ENCODE measurements at places on chromosomes 7 and 10. TPM values are rescaled to one million over a fixed set of nuclear protein-coding genes. Genes with fewer than 3 reads are reported as not detected.

CCDC7 gene
- total RNA-seq, result 3.6 TPM

OR2A42 gene
- total RNA-seq, result not detected

CHST12 gene
- total RNA-seq, result 21.6 TPM

RAMP3 gene
- not detected for total RNA-seq

WNT8B gene
- not detected for total RNA-seq

TMEM270 gene
- not detected for total RNA-seq

FLNC gene
- total RNA-seq, result 98.9 TPM

GIMAP5 gene
- total RNA-seq, result 0.13 TPM

GPR15LG gene
- total RNA-seq, result not detected

GLCCI1 gene
- 2.5 TPM for total RNA-seq

TMEM236 gene
- total RNA-seq, result not detected

ATP6V0A4 gene
- not detected for total RNA-seq

HTRA1 gene
- 93.3 TPM for total RNA-seq

PNLIPRP2 gene
- not detected for total RNA-seq

LIPJ gene
- total RNA-seq, result not detected

SORCS1 gene
- total RNA-seq, result 0.08 TPM

AQP1 gene
- 1.4 TPM for total RNA-seq

PURB gene
- 22.0 TPM for total RNA-seq

Data from epithelial cell of alveolus of lung (primary cell).